ENCODE measurements at places on chromosomes 12 and 14.

DNA sequence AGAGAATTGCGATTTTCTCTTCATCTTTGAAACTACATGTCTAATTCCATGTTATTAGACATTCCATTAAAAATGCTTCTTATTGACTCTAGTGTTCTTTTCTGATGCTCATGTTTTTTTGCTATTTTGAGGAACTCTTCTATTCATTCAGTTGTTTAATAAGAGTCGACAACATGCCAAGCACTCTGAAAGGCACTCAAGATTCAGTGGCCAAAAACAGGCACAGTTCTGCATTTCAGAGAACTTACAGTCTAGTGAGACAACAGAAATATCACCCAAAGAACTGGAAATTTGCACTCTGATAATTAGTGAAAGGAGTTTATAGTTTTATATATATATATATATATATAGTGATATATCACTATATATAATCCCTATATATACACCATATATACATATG lies 111.7 kb downstream of the TSHR start:
- no peak for DNase-seq

- DNase-seq: no peak
These were observed 44.4 kb upstream of the PRIMA1 start for GRCh38 chr14:93832665-93833064.

DNA sequence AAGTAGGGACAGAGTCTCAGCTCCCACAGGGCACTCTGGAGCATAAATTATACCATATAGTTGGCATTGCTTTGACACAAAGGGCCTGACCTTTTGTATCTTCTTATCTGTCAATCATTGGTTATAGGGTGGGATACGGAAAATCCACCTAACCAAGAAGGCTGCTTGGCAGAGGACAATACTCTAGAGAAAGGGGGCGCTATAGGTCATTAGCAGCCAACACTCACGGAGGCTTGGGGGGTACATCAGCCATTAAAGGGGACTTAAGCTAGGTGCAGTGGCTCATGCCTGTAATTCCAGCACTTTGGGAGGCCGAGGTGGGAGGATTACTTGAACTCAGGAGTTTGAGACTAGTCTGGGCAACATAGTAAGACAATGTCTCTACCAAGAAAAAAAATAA lies 22.9 kb downstream of the SPTSSA start:
- DNase-seq: no peak

GRCh38 chr14:75871181-75871880 lies 110.5 kb downstream of the TGFB3 start:
- no peak for DNase-seq

DNA sequence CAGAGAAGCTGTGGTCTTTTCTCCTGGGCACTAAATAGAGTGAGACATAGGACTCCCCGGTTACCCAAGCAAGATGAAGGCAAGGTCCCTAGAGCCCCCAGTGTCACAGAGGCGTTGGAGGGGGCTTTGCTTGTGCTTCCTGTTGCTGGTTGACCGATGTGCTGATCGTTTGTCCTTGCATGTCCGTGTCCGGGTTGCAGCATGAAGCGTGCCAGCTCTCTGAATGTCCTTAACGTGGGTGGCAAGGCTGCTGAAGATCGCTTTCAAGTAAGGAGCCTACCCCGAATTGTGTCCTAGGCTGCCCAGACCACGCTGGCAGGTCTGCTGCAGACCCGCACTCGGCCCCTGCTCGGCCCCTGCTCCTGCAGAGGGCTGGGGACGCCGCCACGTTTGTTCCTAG lies 23.1 kb downstream of the XRCC3 start:
- peak; percentile 43 for DNase-seq

DNA sequence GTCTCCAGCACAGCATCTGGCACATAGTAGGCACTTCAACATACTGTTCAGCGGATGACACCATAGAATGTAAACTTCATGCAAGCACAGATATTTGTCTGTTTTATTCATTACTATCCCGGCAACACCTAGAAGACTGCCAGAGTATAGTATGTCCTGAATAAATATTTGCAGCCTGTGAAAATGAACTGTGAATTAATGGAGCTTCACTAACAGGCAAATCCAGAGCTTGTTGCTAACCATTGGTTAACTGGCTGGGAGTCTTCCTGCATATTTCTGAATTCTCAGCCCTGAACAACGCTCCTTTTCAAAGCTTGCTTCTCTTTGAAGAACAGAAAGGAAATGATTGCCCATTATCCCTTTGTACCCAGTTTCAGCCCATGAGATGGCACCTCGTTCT lies 243.3 kb upstream of the CRY1 start:
- no peak for DNase-seq

DNA sequence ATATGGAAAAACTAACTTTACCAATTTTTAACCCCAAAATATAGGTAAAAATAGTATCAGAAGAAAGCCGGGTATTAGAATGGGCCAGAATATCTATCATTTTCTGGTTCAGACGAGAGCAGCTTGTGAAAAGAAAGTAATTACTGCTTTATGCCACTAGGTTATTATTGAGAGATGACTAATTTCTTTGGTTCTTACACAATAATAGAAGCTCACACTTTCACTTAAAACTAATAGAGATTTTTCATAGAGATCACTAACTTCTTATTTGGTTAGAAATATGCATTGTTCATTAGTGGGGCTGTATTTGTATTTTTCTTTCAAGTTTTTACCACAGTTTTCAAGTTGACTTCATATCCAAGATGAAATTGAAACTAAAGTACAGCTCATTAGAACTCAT lies 1241.2 kb upstream of the FLRT2 start:
- DNase-seq: no peak

- peak; percentile 54 for DNase-seq
These were observed 639 bp downstream of the FZD10 start for GRCh38 chr12:130162745-130163460.

DNA sequence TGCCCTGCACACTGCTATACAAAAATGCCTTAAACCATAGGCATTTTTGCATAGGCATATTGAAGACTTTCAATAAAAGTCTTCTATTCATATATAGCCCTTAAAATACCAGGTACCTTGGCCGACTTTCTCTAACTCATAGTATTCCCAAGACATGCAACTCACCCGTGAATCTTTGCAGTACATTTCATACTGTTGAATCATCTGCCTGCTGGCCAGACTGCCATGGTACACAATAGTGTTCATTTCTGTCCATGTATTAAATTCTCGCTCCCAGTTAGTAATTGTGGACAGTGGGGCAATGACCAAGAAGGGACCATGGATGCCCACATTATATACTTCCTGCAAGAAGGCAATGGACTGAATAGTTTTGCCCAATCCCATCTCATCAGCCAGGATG lies 24.3 kb upstream of the SUPT16H start:
- no peak for DNase-seq

DNA sequence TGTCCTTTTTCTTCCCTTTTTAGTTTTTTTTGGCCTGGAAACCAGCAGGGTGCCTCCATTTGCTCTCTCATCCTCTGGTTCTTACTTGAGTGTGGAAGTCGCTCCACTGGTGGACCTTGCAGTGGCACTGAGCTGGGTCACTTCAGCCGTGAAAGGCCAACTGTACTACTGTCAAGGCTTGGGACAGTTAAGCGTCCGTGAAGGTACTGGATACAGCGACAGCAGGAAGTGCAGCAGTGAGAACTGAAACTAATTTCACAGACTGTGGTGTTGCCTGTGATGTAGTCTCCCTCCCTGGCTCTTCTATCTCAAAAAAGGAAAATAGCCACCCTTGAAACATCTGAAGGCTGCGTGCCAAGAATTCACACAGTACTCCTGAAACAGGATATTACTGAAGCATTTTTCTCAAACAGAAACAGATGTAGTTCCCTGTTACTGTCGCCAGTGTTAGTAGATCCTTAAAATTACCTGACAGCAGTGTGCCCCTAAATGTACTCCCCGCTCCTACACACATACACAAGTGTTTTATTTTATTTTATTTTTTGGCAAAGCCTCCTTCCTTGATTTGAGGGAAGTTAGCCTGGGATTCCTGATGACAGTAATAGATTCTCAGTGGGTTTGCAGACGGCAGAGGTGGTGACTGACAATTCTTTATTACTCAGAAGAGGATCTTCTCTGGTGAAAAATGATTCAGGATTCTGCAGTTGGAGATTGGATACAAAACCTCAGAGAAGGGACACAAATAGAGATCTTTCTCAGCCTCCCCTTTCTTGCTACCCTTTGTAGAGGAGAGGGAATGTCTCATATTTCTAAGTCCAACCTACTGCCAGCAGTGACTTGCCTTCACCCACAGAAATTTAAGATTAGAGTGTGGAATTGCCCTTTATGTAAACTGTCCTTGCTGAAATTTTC lies 4.4 kb downstream of the SUSD6 start:
- peak; percentile 60 for DNase-seq

DNA sequence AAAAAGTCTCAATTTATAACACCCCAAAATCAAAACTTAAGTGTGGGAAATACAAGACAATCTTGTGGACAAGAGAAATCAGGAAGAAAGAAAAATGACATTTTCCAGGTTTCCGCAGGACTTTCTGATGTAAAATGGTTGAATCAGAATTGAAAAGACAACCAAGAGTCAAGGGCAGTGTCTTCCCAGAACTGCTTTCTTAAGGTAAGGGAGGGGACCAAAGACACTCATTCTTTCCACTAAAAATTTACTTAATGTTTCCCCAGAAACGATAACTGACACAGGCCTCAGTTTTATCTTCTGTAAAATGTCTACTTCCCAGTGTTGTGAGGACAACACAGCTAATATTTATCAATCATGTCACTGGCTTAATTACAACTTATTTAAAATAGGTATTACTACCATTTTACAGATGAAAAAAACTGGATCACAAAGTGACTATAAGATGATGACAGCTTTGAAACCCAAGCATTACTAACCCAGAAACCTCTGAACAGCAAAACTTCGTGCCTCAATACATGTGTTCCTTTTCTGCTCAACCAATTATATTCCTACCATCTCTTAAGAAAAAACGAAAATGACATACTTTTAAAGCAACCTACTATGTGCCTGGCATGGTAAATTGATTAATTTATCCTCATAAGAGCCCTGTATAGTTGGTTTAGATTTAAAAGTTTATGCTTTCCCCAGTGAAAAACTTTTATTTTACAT lies 4.6 kb downstream of the SINHCAF start:
- DNase-seq: no peak

DNA sequence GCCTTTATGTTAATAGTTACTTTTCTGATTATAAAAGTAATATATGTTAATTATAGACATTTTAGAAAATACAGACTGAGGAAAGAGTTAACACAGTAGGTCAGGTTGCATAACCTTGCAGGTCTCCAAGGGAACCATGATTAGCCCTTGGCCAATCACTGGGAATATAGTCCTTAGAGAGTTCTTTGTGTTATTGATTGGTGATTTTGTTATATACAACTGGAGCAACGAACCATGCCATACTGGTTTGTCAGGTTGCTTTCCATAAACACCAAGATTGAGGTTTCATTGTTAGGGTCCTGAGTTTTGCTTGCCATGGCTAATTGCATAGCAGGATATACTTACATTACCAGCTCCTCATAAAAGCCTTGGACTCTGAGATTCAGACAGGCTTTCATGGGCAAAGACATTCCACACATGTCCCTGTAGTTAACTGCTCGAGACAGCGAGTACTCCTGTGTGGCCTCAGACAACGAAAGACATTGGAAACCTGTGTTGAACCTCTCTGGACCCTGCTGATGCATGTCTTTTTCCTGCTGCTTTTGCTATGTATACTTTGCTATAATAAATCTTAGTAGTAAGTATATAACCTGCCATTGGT lies 33.7 kb downstream of the MAPK1IP1L start:
- DNase-seq: no peak

DNA sequence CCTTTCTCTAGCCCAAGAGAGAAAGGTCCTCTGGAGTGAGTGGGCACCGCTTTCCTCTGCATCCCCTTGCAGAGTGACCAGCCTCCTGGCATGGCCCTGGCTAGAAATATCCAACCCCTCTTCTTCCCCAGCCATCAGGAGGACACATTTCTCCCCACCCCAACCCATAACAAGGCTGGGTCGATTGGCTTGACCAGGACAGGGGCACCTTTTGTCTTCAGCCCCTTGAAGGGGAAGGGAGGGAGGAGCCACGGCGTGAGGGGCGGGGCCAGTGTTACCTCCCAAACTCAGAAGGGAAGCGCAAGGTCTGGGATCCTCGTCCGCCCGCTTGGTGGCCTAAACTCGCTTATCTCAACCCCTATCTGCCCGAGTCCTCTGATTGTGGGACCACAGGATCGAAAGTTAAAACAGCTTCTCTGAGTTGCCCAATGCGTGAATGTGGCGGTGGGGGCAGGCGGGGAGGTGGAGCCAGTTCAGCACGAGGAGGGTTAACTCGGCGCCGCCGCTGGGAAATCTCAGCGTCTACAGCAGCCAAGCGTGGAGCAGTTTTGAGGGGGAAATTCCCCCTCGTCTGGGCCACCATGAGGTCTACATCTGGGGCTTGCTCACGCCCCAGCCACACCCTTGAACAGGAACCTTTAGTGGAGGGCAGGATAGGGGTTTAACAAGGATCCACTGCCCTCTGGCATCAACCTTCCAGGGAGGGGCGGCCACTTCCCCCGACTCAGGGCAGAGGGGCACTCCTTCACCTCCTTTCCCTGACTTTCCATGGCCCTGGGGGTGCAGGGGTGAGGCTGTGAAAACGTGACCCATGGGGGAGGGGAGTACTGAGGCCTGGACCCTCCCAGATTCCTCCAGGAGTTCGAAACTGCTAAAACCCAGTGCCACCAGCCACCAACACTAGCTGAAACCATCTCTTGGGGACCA lies 795 bp downstream of the STAT6 start:
- DNase-seq: peak; percentile 69

DNA sequence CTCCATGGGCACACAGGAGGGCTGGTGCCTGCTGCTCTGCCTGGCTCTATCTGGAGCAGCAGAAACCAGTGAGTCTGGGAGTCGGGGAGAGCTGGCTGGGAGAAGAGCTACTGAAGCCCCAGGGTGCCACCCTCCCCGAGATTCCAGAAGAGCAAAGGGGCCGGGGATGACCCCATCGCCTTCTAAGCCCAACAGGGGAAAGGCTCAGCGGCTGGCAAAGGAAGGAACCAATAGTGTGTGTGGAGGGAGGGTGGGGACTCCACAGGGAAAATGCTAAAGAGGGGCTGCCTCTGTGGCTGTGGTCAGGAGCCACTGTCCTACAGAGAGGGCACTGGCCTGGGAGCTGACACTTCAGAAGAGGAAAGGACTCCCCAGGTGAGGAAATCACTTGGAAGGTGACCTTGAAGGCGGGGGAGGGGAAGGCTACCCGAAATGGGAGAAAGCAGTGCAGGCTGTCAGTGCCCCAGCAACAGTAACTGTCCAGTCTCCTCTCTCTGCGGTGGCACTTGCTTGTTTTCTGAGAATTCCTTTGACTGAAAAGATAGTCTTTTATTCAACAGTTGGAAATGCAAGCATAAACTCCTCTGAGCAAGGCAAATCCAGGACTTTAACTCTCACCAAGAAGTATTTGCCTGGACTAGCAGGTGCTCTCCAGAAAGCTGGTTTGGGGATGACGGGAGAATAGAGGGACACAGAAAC lies 552 bp downstream of the TAPBPL start:
- no peak for DNase-seq

All from right forelimb (tissue), 1 donor.